EH (cell line): ENCODE measurements at places on chromosomes 5 and 9.

DNA sequence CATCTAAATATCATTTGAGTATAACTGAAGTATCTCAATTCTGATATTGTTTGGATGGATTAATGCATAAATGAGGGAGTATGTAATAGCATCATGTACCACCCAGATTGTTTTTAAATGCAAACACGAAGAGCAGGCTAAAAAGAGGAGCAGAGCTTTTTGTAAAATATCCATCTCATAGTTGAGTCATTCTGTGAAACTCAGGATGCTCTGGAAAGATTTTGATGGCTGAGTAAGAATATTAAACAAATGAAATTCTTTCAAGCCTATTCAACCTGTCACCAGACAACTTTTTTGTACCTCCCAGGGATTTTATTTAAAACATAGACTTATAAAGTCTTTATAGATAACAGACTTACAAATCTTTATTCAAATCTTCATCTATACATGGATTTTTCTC, 625.9 kb downstream of the TLE4 start:
- peak; percentile 50 for DNase-seq

GRCh38 chr9:109012009-109012875, 1.1 kb downstream of the CTNNAL1 start:
- peak; percentile 98 for DNase-seq

GRCh38 chr5:166369807-166370206, 1921.6 kb upstream of the WWC1 start:
- no peak for DNase-seq

DNA sequence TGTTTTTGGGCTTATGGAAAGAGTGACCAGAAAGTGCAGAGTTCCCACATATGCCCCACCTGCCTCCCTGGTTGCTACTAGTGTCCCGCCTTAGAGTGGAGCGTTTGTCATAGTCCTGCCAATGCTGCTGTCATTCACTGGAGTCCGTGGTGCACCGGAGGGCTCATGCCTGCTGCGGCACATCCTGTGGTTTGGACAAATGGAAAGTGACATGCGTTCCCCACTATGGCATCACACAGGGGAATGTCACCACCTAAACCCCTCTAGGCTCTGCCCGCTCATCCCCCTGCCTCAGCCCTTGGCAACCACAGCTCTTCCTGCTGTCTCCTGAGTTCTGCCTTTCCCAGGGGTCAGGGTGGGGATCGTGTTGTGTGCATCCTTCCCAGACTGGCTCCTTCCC, 29.2 kb downstream of the IRX4 start:
- DNase-seq = no peak

GRCh38 chr5:138654281-138654867, 79.2 kb upstream of the HSPA9 start:
- DNase-seq = peak; percentile 57

GRCh38 chr9:134690301-134690751, 48.7 kb downstream of the COL5A1 start:
- no peak for DNase-seq

DNA sequence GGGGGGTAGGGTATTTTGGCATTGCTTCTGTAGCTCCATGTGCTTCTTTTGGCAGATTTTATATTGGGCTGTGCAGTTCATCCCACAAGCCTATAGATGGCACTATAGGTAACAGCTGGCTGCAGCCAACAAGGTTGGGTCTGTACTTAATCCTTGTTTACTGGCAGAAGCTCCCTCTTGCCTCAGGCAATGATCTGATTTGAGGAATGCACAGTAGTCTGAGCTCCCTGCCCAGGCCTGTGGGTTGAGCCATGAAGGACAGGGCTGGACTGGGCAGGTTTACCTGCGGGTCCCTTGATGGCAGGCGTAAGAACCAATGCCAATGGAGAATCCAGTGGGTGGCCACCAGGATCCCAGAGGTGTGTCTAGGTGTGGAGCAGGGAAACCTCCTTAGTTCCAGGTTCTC, 11.7 kb upstream of the OR1J2 start:
- peak; percentile 73 for DNase-seq

GRCh38 chr5:154513669-154514084, 35.6 kb upstream of the HAND1 start:
- DNase-seq = peak; percentile 53

- DNase-seq = peak; percentile 20
Observed at GRCh38 chr9:91214867-91215266, 146.9 kb downstream of the AUH start.

DNA sequence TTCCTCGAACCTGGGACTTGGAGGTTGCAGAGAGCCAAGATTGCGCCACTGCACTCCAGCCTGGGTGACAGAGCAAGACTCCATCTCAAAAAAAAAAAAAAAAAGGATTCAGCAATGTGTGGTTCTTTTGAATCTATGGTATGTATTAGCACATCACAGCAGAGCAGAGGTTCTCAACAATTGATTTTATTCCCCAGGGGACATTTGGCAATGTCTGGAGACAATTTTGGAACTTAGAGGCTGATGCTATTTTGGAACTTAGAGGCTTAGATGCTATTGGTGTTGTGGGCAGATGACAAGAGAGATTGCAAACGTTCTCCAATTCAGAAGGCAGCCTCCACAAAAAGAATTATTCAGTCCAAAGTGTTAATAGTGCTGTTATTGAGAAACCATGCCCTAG, 115.2 kb downstream of the TMC1 start:
- DNase-seq = peak; percentile 39

DNA sequence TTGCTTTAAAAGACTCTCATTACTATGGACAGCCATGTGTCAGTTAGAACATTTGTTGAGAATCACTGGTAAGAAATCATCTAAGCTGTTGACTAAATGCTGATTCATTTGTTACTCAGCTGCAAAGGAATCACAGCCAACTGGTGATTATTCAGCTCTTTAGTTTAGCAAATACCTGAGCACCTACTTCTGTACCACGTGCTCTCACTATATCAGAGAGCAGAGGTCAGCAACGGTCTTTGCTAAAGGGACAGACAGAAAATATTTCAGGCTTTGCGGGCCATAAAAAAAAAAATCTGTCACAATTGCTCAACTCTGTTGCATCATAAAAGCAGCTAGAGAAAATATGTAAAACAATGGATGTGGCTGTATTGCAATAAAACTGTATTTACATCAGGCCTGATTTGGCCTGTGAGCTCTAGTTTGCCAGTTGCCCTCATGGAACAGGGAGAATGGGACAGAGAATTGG, 377.6 kb downstream of the DNAH5 start:
- DNase-seq = peak; percentile 80

DNA sequence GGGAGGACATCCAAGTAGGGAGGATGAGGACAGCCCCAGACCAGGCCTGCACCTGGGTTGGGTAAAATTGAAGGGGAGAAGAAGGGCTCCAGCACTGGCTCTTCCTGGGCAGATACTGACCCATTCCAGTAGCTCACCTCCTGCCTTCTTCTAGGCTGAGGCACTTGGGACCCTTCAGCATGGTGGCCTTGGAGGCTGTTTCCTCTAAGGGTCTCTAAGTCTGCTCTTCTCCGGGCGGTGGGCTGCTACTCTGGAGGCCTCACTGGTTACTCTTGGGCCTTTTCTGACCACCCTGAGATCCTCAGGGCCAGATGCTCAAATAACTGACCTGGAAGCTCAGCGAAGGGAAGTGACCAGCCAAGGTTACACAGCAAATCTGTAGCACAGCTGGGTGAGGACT, 2.8 kb upstream of the TIFAB start:
- no peak for DNase-seq

- no peak for DNase-seq
Observed at GRCh38 chr5:159210846-159211245, 1.5 kb upstream of the RNF145 start.

DNA sequence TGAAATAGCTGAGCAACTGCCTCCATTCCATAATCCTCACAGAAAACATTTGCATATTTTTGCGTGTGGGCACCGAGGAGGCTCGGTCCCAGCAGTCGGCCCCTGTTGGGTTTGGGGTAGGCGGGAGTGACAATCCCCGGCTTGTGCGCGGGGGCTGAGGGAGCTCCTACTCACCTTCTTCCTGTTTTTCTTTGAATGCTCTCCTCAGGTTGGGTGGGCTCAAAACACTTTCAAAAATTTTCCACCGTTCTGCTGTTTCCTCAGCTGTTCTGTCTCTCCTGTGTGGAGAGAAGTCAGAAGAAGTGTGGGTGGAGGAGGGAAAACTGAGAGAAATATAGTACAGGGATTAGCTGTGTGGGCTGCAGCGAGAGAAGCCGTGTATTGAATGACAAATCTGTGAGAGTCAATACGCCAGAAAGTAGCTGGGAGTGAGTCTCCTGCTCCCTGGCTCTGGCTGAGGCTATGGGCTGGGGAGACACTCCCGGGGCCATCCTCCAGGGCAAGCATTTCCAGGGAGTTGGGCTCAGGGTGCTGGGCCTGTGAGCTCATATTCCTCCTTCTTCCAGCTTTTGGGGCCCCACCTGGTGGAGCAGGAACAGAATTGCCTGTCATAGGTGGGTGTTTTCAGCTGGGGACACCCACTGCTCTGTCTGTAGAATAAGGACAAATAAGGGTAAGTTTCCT, 84.7 kb downstream of the CMYA5 start:
- peak; percentile 42 for DNase-seq

GRCh38 chr9:113656771-113657670, 193.5 kb downstream of the RGS3 start:
- no peak for DNase-seq

- DNase-seq = peak; percentile 69
Observed at GRCh38 chr9:38024036-38024681, 44.9 kb downstream of the SHB start.

DNA sequence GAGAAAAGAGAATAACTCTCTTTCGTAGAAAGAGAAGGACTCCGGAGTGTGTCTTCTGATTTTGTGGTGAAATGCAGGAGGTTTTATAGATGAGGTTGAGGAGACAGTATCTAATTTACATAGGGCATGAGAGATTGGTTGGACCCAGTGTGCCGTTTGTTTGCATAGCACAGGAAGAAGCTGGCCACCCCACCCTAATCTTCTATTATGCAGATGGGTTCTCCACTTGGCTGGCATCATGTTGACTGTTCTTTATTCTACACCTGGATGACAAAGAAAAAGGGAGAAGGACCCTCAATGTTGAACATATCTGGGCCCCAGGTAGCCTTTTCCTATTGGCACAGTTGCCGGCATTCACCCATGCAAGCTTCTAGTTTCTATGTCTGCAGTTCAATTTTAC, 23.2 kb upstream of the MINAR2 start:
- no peak for DNase-seq

GRCh38 chr5:9776525-9776924, 146.4 kb upstream of the TAS2R1 start:
- peak; percentile 74 for DNase-seq

DNA sequence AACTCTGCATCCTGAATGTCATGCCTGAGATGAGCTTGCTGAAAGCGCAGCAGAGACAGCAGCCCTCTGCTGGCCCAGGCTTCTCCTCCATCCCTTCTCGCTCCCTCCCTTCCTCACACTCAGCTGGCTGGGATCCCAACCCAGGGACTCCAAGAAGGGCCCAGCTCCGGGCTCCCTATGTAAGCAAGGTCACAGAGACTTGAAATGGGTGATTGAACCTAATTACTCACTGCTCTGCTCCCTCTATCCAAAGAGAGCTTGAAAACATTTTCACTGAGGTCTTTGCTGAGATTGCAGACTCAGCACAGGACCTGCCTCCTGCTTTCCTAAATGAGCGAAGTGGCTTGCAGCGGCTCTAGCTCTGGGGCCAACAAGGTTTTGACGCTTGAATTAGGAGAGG, 42.8 kb downstream of the RAPGEF1 start:
- DNase-seq = peak; percentile 45

GRCh38 chr5:142977363-142978051, 207.3 kb downstream of the ARHGAP26 start:
- DNase-seq = peak; percentile 93

DNA sequence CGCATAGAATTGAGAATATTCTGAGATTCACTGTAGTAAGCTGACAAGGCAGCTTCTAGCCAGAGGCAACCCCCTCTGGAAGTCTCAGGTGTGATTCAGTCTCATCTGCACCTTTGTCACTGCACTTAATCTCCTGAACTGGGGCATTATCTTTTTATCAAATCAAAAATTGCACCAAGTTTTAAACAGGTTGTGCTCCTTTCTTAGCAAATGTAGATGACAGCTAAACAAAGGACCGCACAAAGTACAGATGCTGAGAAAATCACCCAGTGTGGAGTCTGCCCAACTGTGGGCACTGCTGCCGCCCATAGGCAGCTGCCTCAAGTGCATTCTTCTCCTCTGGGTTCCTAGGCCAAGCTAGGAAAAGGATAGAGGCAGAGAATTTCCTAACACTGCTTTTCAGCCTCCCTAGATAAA, 51.1 kb downstream of the STARD4 start:
- DNase-seq = peak; percentile 42

DNA sequence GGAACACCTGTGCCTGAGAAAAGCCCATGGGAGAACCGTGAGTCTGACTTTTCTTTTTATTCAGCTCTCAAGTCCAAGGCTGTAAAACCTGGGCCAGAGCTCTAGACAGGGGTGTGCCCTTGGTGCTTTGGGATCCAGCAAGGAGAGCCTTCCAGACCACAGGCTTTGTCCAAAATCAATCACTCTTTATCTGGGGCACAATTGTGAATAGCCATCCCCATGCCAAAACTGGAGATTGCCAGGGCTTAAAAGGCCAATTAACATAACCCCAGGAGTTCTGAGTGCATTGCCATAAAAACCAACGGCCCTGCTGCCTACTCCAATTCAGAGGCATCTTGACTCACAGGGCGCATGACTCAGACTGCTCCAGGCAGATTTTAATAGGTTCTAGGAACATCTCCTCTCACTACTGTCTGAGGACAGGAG, 391.8 kb downstream of the ARHGEF28 start:
- peak; percentile 88 for DNase-seq

GRCh38 chr9:76738402-76738801, 25.8 kb upstream of the PCA3 start:
- DNase-seq = no peak

DNA sequence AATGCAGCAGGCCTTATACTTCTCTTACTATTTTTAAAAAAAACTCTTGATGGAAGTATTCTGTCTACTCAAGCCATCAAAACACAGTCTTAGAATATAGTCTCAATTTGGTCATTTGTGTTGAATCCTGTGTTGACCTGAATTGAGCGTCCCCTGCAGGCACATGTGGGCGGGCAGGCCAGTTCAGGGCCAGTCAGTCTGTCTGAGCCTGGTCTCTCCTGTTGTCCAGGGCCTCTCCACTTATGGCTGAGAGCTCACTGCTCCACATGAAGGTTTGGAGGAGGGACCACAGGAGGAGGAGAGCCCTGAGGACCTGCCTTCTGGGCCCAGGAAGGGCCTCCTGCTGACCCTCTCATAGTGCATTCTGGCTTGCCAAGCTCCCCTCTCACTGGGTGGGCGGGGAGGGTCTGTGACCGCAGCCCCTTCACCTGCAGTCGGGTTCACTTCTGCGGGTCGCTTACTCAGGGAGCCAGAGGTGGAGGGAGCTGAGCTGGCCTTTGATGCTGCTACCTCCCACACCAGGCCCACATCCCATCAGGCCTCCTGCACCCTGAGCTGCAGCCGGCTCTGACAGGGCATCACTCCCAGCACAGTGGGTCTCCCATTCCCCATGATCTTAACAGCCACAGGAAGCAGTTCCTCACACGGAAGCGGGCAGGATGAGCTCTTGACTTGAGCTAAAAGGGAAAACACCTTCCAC, 178.2 kb upstream of the S1PR3 start:
- no peak for DNase-seq
